Glomerular endothelial cell (primary cell): ENCODE measurements at places on chromosomes 4 and X.

DNA sequence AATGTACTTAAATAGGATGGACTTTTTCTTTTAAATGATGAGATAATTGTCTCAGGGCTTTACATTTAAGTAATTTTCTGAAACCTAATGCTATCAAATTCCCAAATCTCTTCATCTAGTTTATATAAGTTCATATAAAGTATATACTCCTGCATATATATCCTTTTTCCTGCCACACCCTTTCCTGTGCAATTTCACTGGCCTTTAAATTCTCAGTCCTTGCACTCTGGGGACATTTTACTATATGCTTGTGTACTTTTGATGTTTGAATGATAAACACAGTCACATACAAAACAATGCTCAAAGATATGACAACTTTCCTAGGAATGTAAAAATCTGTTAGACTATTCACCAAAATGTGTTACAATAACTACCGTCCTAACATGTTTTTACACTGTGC lies 60.1 kb downstream of the NDST4 start:
- no peak for DNase-seq

- no peak for DNase-seq
Measured at GRCh38 chr4:102684610-102685052, 76.1 kb downstream of the MANBA start.

DNA sequence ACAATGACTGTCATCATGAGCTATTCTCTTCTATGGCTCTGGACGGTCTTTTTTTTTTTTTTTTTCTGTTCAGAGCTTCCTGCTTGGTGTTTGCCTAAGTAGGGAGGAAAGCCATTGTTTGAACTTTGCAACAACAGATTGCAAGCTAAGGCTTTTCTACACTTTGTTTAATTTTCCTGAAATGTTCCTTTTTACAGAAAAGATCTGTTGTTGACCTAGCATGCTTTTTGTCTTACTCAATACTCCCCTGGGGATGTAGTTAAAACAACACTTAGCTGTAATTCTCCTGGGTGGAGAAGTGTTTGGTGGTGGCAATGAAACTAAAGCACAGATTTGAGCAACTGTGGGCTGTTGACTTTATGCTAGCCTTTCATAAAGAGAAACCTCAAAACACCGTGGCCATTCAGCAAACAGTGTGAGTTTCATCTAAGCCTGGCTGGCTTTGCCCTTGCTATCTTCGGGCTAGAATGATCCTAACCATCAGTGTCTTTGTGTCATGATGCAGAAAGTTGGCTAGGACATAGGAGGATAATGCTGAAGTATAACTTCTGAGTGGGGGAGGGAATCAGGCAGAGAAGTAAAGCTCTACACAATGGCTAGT lies 110.5 kb downstream of the ANXA3 start:
- no peak for DNase-seq

GRCh38 chr4:79584352-79584751 lies 176.3 kb upstream of the GK2 start:
- DNase-seq, result no peak

DNA sequence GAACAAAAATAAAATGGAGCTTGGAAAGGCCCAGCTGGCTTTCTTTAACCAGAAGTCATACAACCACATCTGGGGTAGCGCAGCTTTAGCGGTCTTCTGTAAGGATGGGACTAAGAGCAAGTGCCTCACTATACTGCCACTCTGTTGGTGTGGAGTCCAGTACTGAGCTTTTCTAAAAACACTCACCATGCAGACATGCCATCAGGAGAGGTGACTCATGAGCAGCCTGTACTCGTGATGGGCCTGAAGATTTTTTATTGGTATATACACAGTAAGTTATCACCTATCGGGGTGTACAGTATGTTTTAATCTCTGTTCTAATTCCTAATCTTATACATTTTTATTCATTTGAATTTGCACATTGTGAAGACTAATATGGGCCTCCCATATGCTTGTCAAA lies 9.6 kb downstream of the PPP3CA start:
- DNase-seq, result no peak

- DNase-seq, result no peak
Measured at GRCh38 chr4:55183926-55184599, 58.7 kb upstream of the KDR start.

DNA sequence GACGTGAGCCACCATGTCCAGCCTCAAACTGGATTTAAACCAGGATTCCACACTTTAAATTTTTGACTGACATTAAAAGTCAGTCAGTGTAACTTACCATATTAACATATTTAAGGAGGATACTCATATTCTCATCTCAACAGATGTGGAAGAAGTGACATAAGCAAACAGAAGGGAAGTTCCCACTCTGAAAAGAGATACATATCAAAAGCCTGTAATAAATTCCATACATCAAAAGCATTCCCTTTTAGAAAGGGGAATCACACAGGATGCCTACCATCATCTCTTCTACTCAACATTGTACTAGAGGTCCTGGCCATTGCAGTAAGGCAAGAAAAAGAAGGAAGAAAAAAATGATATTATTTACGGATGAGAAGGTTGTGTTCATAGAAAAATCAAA lies 618.2 kb upstream of the DIPK2B start:
- DNase-seq, result no peak

DNA sequence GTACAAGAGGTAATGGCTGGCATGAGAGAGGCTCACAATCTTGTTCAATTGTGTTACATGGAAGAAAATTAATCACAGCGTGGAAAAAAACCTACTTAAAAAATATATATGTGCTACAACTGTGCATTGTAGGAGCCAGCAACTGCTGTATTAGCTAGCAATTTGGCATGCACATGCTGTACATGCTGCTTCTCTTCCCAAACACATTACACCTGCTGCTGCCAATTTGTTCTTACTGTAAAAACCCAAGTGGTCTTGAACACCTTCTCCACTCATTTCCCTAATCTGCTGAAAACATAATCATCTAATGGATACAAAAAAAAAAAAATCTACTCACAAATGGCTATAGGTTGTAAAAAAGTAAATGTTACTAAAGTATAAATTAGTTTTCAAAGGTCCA lies 264.2 kb downstream of the INPP4B start:
- no peak for DNase-seq

DNA sequence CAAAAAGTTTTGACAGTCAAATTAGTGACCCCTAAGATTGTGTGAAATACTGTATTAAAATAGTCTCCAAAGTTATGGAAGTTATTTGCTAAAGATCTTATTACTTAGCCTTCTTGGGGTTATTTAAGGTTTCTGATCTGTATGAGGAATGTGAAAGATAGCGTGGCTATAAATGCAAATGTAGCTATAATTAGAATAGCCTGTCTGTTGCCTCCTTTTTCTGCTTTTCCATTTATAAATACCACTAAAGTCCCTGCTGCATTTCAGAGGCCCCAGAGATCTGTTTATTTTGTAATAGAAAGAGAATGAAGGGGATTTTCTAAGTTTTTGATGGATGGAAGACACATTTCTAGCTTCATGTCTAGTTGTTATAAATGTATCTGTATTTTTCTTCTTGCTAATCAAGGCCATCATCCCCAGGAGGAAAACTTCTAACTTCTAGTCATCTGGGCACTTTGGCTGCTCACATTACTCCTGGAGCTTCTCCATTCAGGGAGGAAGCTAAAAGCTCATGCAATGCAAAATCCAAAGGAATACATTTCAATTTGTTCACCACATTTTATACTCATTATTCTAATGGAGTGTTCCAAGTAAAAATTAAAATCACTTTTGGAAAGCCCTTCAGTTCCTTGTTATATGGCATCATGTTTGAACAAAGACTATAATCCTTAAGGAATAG lies 73.9 kb downstream of the INTS12 start:
- no peak for DNase-seq

GRCh38 chrX:46543441-46543840 lies 1.8 kb downstream of the ZNF674 start:
- DNase-seq, result no peak

GRCh38 chr4:174041555-174042105 lies 241.8 kb downstream of the FBXO8 start:
- DNase-seq, result no peak

DNA sequence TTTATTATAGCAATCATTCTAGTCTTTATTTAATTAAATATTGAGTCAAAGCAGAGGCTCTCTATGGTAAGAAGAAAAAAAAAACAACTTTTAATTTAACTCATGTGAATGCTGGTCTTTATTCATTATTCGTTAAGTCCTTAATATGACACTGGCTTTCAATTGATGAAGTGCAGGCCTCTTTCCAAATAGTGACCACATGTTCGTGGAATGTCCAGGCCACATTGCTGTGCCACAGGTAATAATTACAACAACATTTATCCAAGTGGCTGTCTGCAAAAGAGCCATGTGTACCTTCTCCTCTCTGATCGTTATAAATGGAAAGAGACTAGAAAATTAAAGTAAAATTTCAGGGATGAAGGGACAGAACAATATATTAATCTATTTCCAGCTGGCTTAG lies 220.1 kb upstream of the PABPC4L start:
- DNase-seq, result no peak

DNA sequence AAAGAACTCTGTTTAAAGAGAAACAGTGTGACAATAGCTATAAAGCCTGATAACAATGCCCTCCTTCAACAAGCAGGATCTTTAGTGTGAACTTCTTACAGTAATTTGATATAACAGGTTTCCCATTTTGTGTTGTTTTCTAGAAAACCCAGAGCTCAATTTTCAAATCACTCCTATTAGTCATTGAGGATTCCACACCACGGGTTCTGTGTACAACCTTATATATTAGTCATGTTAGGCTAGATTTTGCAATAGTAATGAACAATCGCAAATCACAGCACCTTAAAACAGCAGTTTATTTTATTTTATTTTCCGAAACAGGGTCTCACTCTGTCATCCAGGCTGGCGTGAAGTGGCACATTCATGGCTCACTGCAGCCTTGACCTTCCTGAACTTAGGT lies 1020.9 kb upstream of the INTU start:
- DNase-seq, result no peak

GRCh38 chrX:16305187-16305586 lies 137.9 kb downstream of the MAGEB17 start:
- no peak for DNase-seq

DNA sequence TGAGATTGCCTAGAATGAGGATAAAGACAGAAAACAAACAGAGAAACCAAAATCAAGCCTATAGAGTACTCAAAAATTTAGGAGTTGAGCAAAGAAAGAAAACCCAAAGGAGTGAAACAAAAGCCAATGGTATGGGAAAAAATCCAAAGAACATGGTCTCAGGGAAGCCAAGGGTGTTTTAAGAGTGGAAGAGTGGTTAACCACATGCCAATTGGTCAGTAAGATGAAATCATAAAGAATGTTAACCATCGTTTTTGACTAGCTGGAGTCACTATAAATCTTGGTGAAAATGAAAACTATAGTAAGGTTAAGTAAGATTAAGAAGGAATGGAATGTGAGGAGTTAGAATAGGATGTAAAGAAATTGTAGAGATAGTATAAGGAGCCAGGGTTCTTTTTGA lies 64.7 kb upstream of the RPL34 start:
- DNase-seq, result no peak

GRCh38 chr4:109209647-109210046 lies 92.8 kb downstream of the COL25A1 start:
- DNase-seq, result no peak

DNA sequence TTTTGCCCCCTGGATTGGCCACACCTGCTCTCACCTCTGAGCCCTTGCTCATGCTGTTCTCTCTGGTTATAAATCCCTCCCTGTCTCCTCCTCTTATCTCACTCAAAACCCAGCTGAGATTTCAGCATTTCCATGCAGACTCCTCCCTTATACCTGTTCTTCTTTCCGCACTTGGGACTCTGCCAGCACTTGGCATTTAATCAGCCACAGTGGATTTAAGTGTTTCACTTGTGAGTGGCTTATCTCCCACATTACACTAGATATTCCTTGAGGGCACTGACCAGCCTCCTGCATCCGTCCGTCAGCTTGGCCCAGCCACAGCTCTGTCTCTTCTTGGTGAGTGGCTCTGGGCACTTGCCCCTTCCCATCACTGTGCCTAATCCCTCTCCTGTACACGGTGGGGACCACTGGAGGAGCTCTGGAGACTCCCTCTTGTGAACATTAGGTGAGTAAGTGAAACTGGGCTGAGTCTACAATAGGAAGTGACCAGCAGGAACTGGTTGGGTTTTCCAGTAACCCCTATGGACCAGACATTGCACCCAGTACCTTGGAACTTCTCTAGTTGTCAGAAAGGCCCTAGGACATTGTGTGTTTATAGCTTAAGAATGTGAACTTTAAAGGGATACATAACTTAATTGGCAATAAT lies 19.9 kb downstream of the FGFBP1 start:
- DNase-seq, result no peak

DNA sequence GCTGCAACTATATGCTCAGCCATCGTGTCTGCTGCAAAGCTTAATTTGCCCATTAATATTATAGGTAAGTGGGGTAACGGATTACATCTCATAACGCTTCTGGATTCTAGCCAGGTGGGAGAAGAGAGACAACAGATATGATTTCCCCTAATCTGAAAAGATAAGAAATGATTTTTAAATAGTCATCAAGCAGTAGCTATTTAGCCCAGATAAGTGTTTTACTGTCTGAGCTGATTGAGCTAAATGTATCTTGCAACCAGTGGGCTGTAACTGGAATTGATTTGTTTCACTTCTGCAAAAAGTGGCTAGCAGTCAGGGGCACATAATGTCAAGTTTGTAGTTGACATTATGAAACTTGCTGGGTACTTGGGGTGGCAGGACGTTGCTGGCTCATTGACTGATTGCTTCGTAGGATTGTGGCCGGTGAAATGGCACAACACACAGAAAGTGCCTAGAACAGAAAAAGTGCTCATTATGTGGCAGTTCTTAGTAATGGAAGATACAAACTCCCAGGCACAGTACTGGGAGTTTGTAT lies 18.5 kb downstream of the LAP3 start:
- no peak for DNase-seq
